ENCODE measurements at places on chromosomes 5 and 9. TPM values are rescaled to one million over a fixed set of nuclear protein-coding genes. Genes with fewer than 3 reads are reported as not detected.

SPATA31E1 gene
- not detected for total RNA-seq

SHISAL2B gene
- total RNA-seq = not detected

SH2D3C gene
- total RNA-seq = 0.23 TPM

DNA sequence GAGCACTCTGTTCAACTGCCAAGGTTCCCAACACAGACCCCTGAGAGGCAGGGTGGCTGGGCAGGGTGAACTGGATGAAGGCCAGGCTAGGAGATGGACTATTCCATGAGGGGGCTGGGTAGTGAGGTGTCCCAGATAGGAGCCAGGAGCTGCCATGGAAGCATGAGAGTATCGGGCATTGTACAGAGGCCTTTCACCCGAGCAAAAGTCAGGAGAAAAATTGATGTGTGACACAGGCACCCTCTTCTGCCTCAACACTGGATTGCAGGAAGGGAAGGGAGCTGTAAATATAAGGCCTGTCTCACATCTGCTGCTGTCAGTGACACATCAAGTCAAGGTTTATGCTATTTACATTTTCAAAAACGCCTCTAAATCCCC lies 74.6 kb downstream of the UBAP1 start:
- no peak for DNase-seq

DNA sequence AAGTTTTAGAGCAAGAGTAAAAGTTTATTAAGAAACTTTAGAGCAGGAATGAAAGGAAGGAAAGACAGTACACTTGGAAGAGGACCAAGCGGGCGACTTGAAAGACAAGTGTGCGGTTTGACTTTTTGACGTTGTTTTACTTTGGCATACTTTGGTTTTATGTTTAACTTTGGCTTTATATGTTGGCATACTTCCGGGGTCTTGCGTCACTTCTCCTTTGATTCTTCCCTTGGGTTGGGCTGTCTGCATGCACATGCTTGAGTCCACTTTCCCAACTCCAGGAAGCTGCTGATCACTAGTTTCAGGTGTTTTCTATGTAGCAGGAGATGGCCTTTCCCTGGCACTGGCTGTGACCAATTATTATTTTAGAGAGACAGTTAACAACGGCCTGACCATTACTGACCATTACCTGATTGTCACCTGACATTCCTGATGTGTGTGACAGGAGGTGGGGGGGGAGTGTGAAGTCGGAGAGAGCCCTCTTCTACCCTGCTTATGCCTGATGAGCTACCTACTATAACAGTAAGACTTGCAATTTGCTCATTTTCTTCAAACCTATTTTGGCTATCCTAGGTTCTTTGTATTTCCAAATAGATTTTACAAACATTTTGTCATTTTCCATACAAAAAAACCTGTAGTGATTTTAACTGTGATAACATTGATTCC lies 45.5 kb downstream of the TNFSF8 start:
- DNase-seq = peak; percentile 88

GRCh38 chr5:115366223-115366622 lies 69.8 kb upstream of the CCDC112 start:
- peak; percentile 76 for DNase-seq

DNA sequence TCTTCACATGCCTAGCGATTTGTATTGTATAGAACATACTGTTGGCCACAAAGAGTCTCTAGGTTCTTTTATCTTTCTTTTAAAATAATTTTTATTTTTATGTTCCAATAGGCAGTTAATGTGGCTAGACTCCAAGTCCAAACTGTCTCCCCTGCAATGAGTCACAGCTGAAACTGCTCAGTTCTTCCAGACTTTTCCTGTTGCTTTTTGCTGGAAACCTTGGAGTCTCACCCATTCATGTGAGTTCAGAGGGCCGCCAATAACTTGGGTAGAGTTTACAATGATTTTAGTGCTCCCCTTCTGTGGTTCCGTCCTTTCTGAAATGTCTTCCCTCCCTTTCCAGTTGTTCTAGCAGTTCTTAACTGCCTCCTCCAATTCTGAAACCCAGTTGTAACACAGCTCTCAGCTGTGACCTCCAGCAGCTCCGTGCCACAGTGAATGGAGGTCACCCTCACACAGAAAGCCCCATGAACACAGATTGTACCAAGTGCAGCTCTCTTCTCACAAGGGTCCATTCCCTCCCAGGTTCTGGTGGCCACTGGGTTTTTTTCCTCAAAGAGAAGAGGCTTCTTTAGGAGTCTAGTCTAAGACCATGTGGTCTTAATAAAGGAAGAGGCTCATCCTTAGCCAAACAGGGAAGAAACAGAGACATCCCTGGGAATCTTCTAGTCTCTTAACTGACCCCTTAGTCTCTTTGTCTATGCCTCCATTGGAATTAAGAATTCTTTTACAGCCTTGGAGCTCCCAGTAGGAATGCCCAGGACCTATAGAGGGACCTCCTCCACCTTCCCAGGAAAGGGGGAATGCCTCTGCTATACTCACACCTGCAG lies 198.5 kb downstream of the SPOCK1 start:
- DNase-seq = no peak

DNA sequence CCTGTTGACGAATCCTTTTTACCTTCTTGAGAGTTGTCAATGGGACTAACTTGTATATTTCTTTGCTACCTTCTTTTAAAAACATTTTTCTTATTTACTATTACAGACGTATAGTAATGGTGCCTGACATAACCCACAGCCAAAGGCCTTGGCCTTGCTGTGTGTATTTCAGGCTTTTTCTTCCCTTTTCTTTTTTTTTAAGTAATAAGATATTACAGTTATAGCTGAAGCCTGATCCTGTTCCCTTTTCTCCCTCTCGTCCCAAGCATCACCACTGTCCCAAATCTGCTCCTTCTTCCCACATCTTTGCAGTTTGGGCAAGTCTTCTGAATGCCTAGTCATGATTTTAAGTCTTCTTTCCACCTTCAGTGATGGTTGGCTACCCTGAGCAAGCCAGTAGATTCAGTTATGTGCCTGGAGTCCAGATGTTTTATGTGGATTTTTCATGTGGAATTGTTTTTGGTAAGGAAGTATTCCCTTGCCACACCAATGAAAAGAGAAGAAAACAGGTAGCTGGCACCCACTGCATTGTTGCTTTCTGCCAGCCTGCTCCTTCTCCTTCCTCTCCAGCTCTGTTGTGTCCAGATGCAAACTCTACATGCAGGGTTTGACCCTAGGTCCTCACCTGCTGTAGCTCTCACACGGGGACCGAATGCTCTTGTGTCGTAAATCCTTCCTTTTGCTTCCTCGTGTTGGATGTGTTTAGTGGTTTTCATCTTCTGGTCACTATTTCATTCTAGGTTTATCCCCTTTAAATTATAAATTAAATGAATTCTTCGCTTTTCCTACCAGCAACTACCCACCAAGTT lies 26.5 kb downstream of the ABL1 start:
- DNase-seq = no peak

- DNase-seq = no peak
These were observed 19.9 kb upstream of the CYLC2 start for GRCh38 chr9:102975251-102975650.

- no peak for DNase-seq
These were observed 80.7 kb downstream of the AP3B1 start for GRCh38 chr5:78213799-78214198.

DNA sequence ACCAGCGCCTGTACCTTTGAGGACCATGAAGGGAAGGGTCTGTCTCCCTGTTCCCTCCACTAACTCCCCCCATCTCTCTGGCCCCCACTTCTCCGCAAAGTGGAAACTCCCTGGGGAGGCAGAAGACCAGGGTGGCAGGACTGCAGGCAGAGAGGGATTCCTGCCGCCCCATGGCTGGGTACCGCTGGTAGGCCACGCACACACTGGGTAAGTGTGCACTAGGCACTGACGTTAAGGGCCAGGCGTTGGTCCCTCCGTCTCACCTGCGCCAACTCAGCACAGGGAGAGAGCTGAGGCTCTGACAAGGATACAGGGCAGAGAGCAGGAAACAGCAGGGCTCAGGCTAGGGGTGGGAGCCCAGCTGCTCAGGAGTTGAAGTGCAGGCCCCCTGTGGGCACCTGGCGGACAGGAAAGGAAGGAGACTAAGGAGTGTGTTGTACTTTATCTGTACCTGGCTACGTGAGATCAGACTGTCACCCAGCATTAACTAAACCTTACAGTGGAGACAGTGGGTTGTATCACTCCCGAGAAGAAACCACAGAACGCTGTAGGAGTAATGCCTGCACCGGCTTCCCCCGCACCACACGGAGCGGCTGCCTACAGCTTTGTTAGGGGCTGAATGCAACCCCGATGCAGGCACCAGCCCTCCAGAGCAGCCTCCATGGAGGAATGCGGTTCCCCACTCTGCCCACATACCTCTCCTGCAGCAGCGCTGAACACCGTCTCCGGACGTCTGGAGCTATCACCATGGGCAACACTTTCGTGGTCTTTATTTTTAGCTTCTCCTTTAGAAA lies 34.2 kb upstream of the CLPTM1L start:
- no peak for DNase-seq

- no peak for DNase-seq
These were observed 66.2 kb upstream of the CNTLN start for GRCh38 chr9:17068671-17069070.

DNA sequence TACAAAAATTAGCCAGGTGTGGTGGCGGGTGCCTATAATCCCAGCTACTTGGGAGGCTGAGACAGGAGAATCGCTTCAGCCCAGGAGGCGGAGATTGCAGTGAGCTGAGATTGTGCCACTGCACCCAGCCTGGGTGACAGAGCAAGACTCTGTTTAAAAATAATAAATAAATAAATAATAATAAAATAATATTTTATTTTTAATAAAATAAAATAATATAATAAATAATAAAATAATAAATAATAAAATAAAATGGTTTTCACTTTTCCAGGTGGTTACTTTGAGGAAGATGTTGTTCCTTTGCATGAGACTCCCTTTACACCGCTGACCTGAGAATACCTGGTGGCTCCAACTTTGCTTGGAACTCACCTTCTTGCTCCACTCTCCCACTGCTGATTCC lies 82.8 kb downstream of the RCL1 start:
- no peak for DNase-seq

GRCh38 chr5:126752081-126752785 lies 24.7 kb upstream of the LMNB1 start:
- DNase-seq = no peak

DNA sequence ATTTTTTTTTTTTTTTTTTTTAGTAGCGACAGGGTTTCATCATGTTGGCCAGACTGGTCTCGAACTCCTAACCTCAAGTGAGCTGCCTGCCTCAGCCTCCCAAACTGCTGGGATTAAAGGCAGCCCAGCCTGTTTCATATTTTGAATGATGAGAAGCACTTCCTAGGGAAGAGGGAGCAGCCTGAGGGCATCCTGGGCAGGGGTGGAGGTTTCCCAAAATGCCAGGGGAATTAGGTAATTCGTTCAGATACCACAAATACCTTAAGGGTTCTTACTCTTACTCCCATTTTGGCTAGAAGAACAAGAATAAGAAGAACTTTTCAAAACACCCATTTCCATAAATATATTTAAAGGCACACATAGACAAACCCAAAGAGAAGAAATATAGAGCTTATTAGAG lies 29.5 kb upstream of the RAPGEF1 start:
- no peak for DNase-seq

DNA sequence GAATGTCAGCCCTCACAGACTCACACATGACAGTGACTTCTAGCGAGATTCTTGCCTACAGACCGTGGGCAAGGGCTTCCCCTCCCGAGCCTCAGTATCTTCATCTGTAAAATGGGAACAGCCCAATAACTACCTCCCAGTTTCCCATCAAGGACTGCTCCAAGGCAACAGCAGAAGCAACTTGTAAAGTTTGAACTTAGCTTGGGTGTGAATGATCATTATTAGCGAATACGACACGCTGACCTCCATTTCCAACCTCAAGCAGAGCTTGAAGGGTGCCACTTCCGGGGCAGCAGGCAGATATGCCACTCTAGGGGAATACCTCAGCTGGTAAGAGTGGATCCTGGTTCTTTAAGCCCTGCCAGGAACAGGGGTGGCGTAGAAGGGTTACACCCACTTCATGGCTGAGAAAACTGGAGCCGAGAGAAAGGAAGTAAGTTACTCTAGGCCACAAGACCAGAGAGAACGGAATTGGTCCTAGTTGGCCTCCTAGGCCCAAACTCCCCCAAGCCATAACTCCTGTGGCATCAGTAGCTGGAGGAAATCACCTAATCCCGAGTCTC lies 2.0 kb downstream of the RNF44 start:
- DNase-seq = peak; percentile 50

DNA sequence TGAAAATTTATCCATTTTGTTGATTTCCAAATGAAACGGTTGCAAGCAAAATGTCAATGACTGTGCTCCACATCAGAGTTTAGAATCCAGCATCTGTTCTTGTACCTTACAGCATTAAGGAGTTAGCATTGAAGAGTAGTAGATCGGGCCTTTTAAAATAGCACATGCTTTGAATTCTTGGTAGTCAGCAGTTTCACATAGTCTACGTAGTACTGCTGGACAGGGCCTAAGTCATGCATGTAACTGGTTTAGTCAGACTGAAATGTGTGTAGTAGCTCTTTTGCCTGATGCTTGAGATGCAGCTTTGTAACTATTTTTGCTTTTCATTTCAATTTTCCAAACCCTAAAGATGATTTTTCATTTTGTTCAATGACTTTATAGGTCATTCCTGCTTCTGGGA lies 19.8 kb downstream of the LECT2 start:
- DNase-seq = no peak

- DNase-seq = no peak
These were observed 467.7 kb upstream of the ACO1 start for GRCh38 chr9:31916591-31917241.

DNA sequence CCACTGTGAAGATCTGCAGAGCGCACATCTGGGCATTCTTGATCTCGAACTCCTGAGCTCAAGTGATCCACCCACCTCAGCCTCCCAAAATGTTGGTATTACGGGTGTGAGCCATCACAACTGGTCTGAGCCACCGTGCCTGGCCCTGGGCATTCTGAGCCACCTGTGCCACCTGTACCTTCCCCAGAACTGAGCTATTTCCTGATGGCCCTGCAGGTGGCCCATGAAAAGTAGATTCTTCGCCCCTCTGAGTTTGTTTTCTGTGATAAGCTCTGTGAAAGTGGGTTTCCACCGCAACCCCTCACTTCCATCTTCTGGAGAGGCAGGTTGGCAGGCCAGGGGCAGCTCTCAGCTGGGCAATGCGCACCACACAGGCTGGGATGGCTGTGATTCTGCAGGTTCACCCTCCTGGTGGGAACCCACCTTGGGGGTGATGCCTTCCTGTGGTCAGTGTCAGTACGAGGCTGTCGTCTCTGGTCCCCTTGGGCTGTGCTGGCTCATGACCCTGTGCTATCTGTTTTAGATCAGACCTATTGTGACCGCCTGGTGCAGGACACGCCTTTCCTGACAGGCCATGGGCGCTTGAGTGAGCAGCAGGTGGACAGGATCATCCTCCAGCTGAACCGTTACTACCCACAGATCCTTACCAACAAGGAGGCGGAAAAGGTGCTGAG lies 11.3 kb downstream of the CARD19 start:
- no peak for DNase-seq

DNA sequence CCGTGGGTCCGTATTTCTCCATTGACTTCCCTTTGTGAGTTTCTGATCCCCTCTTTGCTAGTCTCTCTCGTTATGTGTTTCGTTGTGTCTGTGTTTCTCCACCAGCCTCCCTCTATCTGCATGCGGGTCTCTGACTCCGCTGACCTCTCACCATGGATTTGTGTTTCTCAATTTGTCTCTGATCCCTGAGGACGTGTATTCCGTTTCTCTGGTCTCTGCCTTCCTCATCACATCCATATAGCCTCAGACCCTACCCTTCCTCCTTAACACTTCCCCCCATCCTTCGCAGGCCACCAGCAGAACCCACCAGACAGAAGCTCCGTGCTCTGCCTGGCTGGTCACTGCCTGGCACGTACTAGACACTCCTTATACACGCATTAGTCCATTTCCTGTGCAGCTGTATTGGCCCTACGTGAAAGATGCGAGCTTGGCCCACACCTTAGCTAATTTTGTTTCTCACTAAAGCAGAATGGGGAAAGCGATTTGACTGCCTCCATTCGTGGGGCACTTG lies 631 bp downstream of the B4GALT7 start:
- DNase-seq = no peak

GRCh38 chr9:72786948-72787347 lies 165.9 kb downstream of the ALDH1A1 start:
- DNase-seq = no peak

Data from H4 (cell line).